ENCODE measurements at places on chromosomes 12 and 14.

GRCh38 chr12:81530352-81530751 is 228.8 kb downstream of the PPFIA2 start:
- DNase-seq, result no peak

DNA sequence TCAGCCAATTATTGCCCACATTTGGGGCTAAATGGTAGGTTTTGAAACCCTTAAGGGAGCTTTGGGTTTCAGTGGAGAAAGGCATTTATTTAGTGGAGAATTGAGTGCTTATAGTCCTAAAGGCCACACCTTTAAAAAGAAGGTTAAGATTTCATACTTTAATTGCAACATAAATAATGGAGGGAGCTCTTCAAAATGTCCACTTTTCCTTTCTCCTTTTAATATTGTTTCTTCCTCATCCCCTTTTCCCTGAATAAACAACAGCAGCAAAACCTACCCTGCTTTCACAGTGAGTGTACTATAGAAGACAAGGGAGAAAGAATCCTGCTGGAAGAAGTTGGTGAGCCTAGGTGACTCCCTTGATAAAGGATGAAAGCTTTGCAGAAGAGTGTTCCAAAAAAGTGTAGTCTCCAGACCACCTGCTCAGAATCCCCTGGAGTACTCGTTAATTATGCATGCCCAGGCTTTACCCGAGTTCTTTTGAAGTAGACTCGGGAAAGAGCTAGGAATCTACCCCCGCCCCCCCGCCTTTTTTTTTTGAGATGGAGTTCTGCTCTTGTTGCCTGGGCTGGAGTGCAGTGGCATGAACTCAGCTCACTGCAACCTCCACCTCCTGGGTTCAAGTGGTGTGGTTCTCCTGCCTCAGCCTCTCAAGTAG is 11.5 kb upstream of the EID3 start:
- no peak for DNase-seq

- no peak for DNase-seq
Measured at GRCh38 chr14:35988550-35988949, 162.4 kb downstream of the BRMS1L start.

GRCh38 chr14:65606460-65606859 is 193.9 kb downstream of the FUT8 start:
- no peak for DNase-seq

DNA sequence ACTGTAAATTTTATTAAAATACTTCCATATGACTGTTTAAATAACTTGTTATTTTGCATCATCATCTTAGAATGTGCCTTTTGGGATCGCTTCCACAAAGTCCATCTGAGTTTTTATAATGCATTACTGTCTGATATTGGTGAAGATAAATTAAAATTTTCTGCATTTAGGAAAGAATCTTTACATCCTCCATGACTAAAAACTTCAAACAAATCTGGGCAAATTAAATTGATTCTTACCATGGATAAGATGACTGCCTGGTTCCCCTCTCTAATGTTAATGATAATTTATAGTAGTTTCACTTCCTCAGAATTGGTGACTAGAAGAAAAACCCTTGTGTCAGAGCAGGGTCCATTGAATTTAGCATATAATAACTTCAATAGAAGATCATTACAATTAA is 94.7 kb upstream of the SLC38A4 start:
- no peak for DNase-seq

DNA sequence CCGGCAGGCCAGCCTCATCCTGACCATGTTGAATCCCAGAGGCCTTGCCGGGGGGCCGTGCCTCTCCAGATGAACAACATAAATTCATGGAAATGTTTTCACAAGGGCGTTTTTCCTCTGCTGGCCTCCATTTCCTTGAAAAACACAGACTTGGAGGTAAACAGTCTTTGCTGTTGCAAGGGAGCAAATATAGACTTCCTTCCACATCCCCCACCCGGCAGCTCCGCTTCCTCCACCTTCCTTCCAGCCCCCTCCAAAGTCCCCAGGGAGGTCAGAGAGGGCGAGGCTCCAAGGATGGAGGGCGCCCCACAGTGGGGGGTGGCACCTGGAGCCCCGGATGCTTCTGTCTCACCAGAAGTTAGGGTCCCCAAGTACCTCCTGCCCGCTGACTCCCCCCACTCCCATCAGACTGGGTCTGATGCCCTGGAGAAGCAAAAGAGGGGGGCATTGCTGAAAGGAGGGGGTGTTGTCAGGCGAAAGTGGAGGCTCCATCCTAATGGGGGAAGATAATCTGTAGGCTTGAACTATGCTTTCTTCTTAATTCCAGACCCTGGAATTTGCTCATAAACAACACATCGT is 31.1 kb downstream of the CALM1 start:
- no peak for DNase-seq

GRCh38 chr12:11615481-11615880 is 34.0 kb upstream of the ETV6 start:
- DNase-seq, result no peak

All from SK-N-SH (cell line).